ENCODE measurements at places on chromosomes 4 and X.
A peak's percentile ranks its signal among the peaks of the same experiment; 100 is the strongest.

DNA sequence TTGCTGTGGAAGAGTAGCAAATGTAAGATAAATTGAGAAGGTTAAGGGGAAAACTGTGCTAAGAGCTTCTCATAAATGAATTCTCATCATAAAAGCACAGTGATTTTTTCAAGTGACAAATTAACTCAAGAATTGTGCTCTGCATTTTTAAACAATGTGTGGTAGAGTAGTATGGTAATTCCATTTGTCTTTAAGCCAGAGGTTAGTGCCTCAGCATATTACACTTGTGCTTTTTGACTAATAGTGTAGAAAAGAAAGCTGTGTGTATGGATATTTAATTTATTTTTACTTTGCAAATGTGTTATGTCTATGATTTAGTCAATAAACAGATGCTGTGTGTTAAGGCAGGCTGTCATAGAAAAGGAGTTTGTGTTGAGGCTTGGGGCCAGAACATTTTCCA, 61.0 kb downstream of the FHIP1A start:
- DNase-seq = no peak

DNA sequence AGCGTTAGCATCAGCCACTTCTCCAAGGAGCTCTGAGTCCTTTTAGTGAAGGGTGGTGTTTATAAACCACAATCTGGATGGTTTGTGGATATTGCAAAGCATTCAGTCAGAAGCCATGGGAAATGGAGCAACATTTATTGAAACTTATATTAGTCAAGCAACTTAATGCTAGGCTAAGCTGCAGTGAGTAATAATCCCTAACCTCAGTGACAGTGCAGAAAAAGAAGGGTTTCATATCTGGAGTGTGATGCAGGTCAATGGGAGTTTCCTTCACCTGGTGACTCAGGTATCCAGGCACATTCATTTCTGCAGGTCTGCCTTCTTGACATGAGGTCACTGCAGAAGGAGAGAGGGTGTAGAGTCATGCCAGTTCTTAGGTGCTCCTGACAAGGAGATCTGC, 10.4 kb upstream of the DRD5 start:
- DNase-seq = no peak

DNA sequence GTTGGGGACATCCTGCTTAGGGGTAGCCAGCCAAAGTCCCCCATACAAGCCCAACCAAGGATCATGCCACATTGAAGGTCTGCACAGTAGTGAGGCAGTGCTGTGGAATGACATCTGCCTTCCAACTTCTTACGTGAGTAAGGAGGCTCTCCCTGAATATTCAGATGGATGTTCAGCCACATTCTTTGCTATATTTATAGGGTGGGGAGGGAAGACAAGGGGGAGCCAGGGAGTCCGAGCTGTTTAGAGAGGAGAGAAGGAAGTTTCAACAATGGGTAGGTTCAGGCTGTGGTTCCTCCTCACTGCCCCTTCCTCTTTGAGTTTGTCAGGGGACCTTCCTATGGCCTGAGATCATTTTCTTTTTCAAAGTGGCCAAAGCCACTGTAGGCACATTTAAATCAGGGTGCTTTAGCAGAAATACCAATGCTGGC, 29.8 kb downstream of the MSN start:
- DNase-seq = peak; percentile 45

- peak; percentile 66 for DNase-seq
Measured at GRCh38 chr4:13701937-13702446, 74.5 kb upstream of the BOD1L1 start.

GRCh38 chr4:158863296-158863695, 94.5 kb downstream of the FNIP2 start:
- DNase-seq = no peak

DNA sequence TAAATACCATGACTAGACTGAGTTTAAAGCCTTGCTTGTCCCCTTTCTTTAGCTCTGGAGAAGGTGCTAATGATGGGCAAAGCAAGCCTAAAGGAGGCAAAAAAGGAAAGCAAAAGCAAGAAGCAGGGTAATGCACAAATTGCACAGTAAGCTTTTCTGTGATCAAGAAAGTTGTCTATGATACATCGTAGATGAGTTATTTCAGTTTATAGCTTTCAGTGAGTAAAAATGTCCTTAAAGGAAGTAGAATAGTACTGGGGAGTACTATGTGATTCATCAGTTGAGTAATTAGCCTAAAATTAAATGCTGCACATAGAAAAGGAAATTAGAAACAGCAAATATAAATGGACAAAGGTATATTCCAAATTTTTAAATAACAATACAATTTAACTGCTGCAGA, 50.2 kb upstream of the PDE5A start:
- no peak for DNase-seq

DNA sequence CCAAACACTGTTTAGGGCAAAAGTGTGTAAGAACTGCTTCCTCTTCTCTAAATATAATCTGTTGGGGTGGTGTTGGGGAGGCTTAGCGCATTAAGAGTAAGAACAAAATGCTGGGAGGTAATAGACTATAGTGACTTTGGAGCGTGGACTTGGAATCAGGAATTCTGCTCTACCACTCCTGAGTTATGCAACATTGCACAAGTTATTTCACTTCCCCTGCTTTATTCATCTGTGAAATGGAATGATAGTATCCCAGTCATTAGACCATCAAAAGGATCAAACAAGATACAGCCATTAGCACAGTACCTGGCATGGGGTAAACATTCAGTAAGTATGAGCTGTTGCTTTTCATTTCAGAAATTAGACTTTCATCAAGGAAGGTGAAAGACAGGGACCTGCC, 58.7 kb downstream of the IGFBP7 start:
- no peak for DNase-seq

DNA sequence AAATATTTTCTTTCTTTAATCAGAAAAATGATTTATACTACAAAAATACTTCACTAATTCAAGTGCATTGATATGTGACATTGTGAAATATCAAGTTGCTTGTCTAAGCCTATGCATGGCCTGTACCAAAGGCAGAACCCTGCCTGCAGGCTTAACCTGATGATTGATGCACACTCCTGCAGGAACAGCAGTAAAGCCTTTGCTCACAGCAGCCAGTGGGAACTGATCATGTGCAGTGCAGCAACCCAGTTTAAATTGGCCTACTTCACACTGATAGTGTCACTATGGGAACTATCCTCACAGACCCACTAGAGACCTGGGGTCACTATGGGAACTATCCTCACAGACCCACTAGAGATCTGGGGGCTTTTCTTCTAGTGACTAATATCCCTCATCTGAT, 603.8 kb downstream of the RAPGEF2 start:
- DNase-seq = no peak

All from cardiac fibroblast (primary cell).